Uterus (tissue), 4 donors: ENCODE measurements at places on chromosomes 5 and 9. TPM values are rescaled to one million over a fixed set of nuclear protein-coding genes. Genes with fewer than 3 reads are reported as not detected.

The SAPCD2 gene
- total RNA-seq = not detected

The CDC25C gene
- total RNA-seq = not detected

The TRMO gene
- 15.4 TPM for total RNA-seq

The BARHL1 gene
- total RNA-seq = not detected

The GPRIN1 gene
- 1.4 TPM for total RNA-seq

The FGF1 gene
- not detected for total RNA-seq

The S1PR3 gene
- total RNA-seq = 10.6 TPM

The RPS14 gene
- total RNA-seq = 2,670 TPM

The GRM6 gene
- total RNA-seq = not detected

The FREM1 gene
- total RNA-seq = 17.1 TPM

The TIFAB gene
- 0.28 TPM for total RNA-seq

The DRD1 gene
- total RNA-seq = not detected
